ENCODE measurements at places on chromosomes 5 and 9.

- H3K4me3 ChIP-seq, result no peak overlapping the region
- no peak overlapping the region for H3K27ac ChIP-seq
- H3K27me3 ChIP-seq, result no peaks in the 10 kb centered on the region
- H3K4me1 ChIP-seq, result no peaks in the 10 kb centered on the region
- peak; percentile 22 for DNase-seq
These were observed 232.1 kb downstream of the MAN2A1 start for GRCh38 chr5:109921735-109922380.

DNA sequence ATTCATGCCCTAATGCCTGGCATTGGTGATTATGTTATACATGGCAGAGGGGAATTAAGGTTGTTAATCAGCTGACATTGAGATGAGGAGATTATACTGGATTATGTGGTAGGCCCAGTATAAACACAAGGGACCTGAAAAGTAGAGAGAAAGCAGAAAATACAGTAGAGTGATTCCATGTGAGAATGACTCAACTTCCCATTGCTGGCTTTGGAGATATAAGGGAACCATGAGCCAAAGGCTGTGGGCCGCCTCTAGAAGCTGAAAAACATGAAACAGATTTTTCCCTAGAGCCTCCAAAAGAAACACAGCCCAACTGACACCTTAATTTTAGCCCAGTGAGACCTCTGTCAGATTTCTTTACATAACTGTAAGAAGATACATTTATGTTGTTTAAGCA lies 65.0 kb upstream of the CTXN3 start:
- no peak for DNase-seq
- H3K4me1 ChIP-seq, result no peaks in the 10 kb centered on the region
- no peaks in the 10 kb centered on the region for H3K27me3 ChIP-seq
- no peak overlapping the region for H3K4me3 ChIP-seq
- no peaks in the 10 kb centered on the region for H3K36me3 ChIP-seq

DNA sequence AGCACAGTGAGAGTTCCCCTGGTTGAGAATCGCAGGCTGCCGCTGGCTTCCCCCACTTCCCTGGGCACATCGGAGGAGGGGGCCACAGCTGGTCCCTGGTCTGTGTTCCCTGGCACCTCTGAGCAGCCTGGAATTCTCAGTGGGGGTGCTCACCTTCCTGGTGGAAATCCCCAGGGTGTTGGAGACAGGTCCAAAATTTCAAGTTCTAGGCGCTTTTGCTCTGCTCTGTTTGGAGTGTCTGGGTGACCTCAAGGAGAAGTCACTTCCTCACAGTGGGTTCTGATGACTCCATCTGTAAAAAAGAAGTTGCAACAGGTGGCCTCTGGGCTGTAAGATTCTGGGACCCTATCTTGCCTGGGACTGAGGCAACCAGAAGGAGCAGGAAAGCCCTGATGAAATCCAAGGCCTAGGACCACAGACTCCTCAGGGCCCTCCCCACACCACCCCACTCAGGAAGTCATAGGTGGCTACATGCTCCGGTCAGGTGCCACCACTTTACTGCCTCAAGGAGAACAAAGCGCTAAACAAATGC lies at the start of gene TRAF1:
TRAF1 (minus strand) TSS at position 400 of the 532 bp plus-strand sequence. CDS start 721 bp downstream, outside the sequence.
- H3K36me3 ChIP-seq, result no peaks in the 10 kb centered on the region
- DNase-seq, result no peak
- H3K27ac ChIP-seq, result peak within 1 kb of the TSS; percentile 52

DNA sequence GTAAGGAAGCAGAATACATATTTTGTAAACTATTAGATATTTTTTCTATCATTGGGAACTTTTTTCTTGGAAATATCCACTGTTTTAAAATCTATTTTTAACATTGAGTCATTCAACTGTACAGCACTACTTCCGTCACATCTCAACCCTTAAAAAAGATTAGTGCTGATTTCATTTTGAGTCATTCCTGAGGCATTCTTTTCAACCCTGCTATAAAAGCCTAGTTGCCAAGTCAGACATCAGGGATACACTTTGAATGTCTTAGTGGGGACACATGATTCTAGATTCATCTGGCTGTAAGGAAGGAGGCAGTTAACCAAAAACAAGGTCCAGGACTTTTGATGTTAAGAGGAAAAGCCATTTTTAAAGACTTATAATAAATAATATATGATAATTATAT lies 160.9 kb downstream of the GIN1 start:
- peak; percentile 95 for DNase-seq
- H3K27ac ChIP-seq, result peak overlapping the region; percentile 98
- H3K27me3 ChIP-seq, result no peaks in the 10 kb centered on the region
- no peaks in the 10 kb centered on the region for H3K36me3 ChIP-seq

- no peak overlapping the region for H3K27ac ChIP-seq
- H3K27me3 ChIP-seq, result no peaks in the 10 kb centered on the region
- no peaks in the 10 kb centered on the region for H3K4me1 ChIP-seq
- peaks cover 10% of the 10 kb centered on the region for H3K36me3 ChIP-seq
- peak; percentile 51 for DNase-seq
These were observed 11.2 kb downstream of the MSANTD3 start for GRCh38 chr9:100437860-100438805.

GRCh38 chr5:157387683-157388093 lies 72.3 kb upstream of the NIPAL4 start:
- DNase-seq, result peak; percentile 98
- H3K4me3 ChIP-seq, result peak overlapping the region; percentile 2
- peak overlapping the region; percentile 90 for H3K27ac ChIP-seq
- H3K36me3 ChIP-seq, result no peaks in the 10 kb centered on the region
- H3K27me3 ChIP-seq, result no peaks in the 10 kb centered on the region
- H3K4me1 ChIP-seq, result peaks cover 71% of the 10 kb centered on the region

DNA sequence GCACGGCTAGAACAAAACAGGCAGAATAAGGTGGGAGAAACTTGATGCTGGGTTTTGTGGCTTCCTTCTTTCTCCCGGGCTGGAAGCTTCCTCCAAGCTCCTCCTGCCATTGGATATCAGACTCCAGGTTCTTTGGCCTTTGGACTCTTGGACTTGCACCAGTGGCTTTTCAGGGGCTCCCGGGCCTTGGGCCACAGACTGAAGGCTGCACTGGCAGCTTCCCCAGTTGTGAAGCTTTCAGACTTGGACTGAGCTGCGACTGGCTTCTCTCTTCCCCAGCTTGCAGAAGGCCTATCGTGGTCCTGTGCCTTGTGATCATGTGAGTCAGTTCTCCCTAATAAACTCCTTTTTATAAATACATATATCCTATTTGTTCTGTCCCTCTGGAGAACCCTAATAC lies 364.4 kb downstream of the DNAH5 start:
- no peaks in the 10 kb centered on the region for H3K27me3 ChIP-seq
- no peak overlapping the region for H3K27ac ChIP-seq
- H3K36me3 ChIP-seq, result no peaks in the 10 kb centered on the region
- DNase-seq, result no peak

DNA sequence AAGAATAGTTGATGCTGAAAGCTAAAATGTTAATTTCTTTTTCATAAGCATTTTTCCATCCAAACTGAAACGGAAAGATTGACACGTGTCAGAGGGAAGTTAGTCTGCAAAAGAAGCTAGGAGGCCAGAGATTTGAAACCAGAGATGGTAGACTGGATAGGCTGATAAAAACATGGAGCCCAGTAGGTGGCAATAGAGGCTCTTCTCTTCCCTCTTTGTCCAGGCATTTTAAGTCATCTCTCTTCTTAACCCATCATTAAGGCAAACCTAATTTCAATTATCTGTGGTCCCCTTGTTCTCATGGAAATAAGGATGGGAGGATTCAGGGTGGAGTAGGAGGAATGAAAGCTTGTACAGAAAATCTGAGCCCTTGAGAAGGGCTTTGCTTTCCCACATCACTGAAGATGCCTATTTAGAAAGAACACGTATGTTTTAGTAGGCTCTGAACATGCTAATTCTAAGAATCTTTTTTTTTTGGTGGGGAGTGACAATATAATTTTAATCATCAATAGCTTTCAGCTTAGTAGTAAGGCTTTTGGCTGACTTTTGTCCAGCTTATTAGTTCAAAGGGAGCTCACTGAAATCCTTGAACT lies 66.6 kb downstream of the ZNF474 start:
- no peaks in the 10 kb centered on the region for H3K4me1 ChIP-seq
- no peak overlapping the region for H3K4me3 ChIP-seq
- H3K27me3 ChIP-seq, result peaks cover 3% of the 10 kb centered on the region
- DNase-seq, result no peak
- no peak overlapping the region for H3K27ac ChIP-seq

DNA sequence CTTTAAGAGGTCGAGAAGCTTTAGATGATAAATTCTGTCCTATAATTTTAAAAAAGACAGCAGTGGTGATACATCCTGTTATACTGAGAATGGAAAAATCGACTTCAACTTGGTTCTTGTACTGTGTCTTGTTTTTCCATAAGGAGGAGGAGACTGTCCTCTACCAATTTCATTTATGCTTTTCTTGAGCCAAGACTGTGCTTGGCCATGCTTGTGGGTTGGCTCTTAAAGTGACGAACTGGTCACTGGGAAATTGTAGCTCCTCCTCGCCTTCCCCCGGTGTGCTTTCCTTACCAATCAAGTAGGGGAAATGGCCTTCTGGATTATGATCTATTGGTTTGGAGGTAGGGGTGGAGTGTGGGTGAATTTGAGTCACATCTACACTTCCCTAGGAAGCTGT lies 67.1 kb upstream of the HSPB3 start:
- H3K4me1 ChIP-seq, result peaks cover 19% of the 10 kb centered on the region
- no peaks in the 10 kb centered on the region for H3K36me3 ChIP-seq
- no peak for DNase-seq
- peak overlapping the region; percentile 60 for H3K27ac ChIP-seq

GRCh38 chr9:81623778-81624177 lies 65.6 kb downstream of the TLE1 start:
- peaks cover 4% of the 10 kb centered on the region for H3K36me3 ChIP-seq
- no peak for DNase-seq
- no peaks in the 10 kb centered on the region for H3K27me3 ChIP-seq

All from astrocyte (in vitro differentiated cells and primary cell).